ENCODE measurements at places on chromosomes 11 and 22. TPM values are rescaled to one million over a fixed set of nuclear protein-coding genes. Genes with fewer than 3 reads are reported as not detected.

- no peaks in the 10 kb centered on the region for H3K27me3 ChIP-seq
- no peaks in the 10 kb centered on the region for H3K4me1 ChIP-seq
- H3K4me3 ChIP-seq, result peak within 1 kb of the TSS; percentile 59
- peak; percentile 73 for DNase-seq
Measured at GRCh38 chr11:32829680-32830412, at the start of gene PRRG4. Gene PRRG4, plus strand, starts transcription at chr11:32829927. Its CDS starts 603 bp downstream, at chr11:32830530.

DNA sequence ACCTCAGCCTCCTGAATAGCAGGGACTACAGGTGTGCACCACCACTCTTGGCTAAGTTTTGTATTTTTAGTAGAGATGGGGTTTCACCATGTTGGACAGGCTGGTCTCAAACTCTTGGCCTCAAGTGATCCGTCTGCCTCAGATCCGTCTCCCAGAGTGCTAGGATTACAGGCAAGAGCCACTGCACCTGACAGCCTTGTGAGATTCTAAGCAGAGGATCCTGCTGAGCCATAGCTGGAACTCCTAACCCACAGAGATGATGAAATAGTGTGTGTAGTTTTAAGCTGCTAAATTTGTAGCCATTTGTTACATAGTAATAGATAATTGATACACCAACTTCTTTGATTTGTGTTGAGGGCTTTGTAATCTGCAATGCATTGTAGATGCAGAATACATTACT, 51.1 kb downstream of the CLMP start:
- H3K27me3 ChIP-seq, result no peaks in the 10 kb centered on the region
- H3K4me3 ChIP-seq, result no peak overlapping the region
- H3K4me1 ChIP-seq, result no peaks in the 10 kb centered on the region

DNA sequence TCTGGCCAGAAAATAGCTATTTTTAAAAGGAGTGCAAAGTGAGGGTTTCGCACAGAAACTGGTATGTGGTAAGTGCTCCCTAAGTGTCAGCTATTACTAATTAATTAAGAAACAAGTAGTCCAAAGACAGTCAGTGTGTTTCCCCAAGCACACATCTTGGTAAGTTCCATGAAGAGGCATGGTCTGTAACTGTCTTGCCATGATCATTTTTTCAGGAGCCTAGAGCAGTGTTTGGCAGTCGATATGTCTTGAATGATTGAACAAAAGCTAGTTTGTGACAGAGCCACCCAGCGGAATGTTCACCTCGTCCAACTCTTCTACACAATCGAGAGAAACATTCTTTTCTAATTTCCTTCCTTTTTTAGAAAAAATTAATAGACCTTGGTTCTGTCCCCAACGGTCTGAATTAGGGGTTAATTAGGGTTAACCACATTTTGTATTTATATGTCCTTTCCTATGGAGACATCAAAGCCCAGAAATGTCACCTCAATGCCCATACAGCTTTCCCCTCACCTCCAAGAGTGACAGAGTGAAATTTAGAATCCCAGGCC, 57.6 kb upstream of the FTH1 start:
- no peak overlapping the region for H3K27ac ChIP-seq
- no peaks in the 10 kb centered on the region for H3K27me3 ChIP-seq
- no peak for DNase-seq

DNA sequence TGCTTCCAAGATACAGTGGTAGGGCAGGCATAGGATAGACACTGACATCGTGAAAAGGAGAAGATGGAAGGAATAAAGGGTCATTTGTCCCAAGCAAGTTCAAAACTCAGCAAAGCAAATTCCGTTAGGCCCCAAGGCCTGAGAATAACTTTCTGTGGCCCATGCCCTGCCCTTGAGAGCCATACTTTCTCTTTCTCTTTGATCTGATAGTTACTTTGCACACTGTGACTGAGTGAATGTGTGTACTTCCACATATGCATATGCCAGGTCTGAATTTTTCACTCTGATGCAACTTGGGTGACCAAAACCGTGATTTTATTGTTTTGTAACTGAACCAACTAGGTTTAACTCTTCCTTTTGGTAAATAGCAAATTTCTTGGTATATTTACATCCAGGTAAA, 371.5 kb downstream of the RAB38 start:
- H3K27me3 ChIP-seq, result no peaks in the 10 kb centered on the region
- H3K4me3 ChIP-seq, result no peak overlapping the region

DNA sequence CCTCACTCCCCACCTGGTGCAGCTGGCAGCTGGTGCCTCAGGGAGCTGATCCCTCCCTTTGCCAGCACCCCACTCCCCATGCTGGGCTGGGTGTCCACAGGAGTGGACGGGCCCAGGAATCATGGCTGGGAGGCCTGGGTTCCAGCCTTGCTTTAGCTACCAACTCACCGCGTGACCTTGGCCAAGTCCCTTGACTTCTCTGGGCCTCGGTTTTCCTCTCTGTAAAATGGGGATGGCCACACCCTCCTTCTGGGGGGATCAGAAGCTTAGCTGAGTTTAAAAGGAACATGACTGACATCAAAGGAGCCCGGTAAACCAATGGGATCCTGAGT, 116.9 kb downstream of the KIAA1671 start:
- H3K36me3 ChIP-seq, result no peaks in the 10 kb centered on the region
- no peak overlapping the region for H3K4me3 ChIP-seq
- peaks cover 14% of the 10 kb centered on the region for H3K4me1 ChIP-seq
- no peak overlapping the region for H3K27ac ChIP-seq
- H3K27me3 ChIP-seq, result no peaks in the 10 kb centered on the region
- DNase-seq, result no peak

DNA sequence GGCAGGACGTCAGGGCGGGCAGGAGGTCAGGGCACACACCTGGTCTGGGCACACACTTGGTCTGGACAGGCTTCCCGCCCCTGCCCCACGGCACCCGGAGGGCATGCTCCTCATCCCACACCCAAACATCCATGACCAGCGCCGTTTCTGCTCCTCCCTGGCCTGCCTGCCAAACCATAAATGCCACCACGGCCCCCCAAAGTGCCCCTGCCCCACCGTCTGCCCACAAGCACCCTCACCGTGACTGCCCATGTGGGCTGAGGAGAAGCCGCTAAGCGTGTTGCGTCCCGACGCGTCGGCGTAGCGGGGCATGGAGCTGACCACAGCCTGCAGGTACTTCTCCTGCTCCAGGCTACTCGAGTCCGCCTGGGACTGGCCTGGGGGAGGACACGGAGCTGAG, 15.8 kb downstream of the SBF1 start:
- H3K36me3 ChIP-seq, result peaks cover 55% of the 10 kb centered on the region
- DNase-seq, result no peak
- no peak overlapping the region for H3K4me3 ChIP-seq
- no peaks in the 10 kb centered on the region for H3K4me1 ChIP-seq
- H3K27me3 ChIP-seq, result no peaks in the 10 kb centered on the region
- H3K27ac ChIP-seq, result no peak overlapping the region

- H3K4me3 ChIP-seq, result no peak overlapping the region
- H3K27me3 ChIP-seq, result no peaks in the 10 kb centered on the region
Measured at GRCh38 chr11:95605271-95605940, 184.2 kb downstream of the FAM76B start.

DNA sequence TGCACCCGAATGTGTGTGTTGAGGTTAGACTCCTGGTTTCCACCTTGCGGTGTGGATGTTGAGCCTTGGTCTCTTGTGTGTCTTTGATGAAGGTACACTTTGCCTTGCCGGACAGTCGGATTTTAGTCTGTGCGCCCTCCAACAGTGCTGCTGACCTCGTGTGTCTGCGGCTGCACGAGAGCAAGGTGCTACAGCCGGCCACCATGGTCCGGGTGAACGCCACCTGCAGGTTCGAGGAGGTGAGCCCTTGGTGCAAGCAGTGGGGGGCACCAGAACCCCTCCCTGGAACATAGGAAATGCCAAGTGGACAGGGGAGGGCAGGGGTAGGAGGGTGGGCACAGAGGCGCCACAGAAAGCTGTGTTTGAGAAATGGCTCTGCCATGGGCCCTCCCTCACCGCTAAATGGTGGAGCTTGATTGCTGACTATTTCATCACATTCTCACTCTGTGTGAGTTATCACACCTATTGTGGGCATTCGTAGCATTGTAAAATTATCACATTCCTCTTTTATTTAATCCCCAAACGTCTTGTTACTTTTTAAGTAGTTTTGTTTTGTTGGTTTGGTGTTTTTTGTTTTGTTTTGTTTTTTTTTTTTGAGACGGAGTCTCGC, 26.4 kb upstream of the PANX2 start:
- no peaks in the 10 kb centered on the region for H3K36me3 ChIP-seq
- no peak overlapping the region for H3K27ac ChIP-seq
- no peak for DNase-seq

- H3K27me3 ChIP-seq, result no peaks in the 10 kb centered on the region
- H3K4me1 ChIP-seq, result peaks cover 62% of the 10 kb centered on the region
- no peaks in the 10 kb centered on the region for H3K36me3 ChIP-seq
- no peak overlapping the region for H3K27ac ChIP-seq
Measured at GRCh38 chr11:35811783-35812182, 132.1 kb upstream of the LDLRAD3 start.

GRCh38 chr22:50564289-50564688, 1.6 kb upstream of the SYCE3 start:
- no peaks in the 10 kb centered on the region for H3K27me3 ChIP-seq
- no peak overlapping the region for H3K4me3 ChIP-seq
- no peak for DNase-seq
- no peak overlapping the region for H3K27ac ChIP-seq
- H3K4me1 ChIP-seq, result no peaks in the 10 kb centered on the region
- H3K36me3 ChIP-seq, result no peaks in the 10 kb centered on the region

DNA sequence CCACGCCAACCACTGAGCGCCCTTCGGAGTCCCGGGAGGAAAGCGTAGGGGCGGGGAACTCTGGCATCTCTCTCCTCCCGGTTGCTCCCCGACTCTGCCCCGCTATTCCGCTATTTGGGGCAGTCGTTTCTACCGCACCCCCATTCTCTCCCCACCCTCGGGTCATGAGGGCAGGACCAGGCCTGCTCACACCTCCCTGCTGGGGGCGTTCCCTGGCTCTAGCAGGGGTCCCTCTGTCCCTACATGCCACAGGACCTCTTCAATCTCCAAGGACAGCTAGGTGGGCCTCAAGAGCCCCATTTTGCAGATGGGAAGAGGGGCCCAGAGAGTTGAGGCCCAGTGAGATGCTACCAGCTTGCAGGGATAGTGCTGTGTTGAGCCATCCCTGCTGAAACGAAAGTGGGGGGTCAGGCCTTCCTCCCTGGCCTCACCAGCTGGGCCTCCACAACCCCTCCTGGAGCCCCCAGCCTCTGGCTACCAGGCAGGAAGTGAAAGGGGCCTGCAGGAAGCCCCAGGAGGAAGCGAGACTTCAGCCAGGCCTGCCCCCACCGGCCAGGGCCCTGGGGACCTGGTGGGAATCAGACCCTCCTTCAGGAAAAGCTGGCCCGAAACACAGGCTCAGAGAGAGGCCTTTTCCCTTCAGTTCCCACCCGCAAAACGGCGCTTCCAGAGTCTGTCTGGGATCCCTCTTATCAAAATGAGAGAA, 5.5 kb upstream of the SHISA8 start:
- H3K27me3 ChIP-seq, result peaks cover 10% of the 10 kb centered on the region
- DNase-seq, result no peak
- H3K4me1 ChIP-seq, result no peaks in the 10 kb centered on the region
- no peak overlapping the region for H3K27ac ChIP-seq
- H3K4me3 ChIP-seq, result no peak overlapping the region
- H3K36me3 ChIP-seq, result no peaks in the 10 kb centered on the region

GRCh38 chr11:86865436-86865835, 65.1 kb downstream of the PRSS23 start:
- no peaks in the 10 kb centered on the region for H3K36me3 ChIP-seq
- H3K4me3 ChIP-seq, result no peak overlapping the region
- H3K4me1 ChIP-seq, result no peaks in the 10 kb centered on the region
- no peaks in the 10 kb centered on the region for H3K27me3 ChIP-seq
- no peak overlapping the region for H3K27ac ChIP-seq

DNA sequence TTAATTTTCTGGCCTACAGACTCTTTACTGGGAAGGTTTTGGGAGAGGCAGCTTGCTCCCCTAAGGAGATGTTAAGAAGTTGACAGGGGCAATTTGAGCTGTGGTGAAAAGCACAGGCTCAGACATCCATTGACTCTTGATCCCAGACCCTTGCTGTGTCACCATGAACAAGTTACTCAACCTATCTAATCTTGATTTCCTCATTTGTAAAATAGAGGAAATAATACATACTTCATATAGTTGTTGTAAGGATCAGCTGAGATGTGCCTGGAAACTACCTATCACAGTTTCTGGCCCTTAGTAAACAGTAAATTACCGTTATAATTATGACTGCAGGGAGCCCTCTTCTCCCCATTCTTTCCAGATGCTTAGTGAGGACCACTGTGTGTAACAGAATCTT, 16.6 kb upstream of the SCGB1D4 start:
- H3K4me3 ChIP-seq, result no peak overlapping the region
- H3K27me3 ChIP-seq, result no peaks in the 10 kb centered on the region
- H3K4me1 ChIP-seq, result no peaks in the 10 kb centered on the region
- no peak overlapping the region for H3K27ac ChIP-seq
- DNase-seq, result no peak

GRCh38 chr11:105609832-105610781, at the start of gene GRIA4:
Gene GRIA4, plus strand, starts transcription at chr11:105610073. Its CDS starts 925 bp downstream, at chr11:105610998.
- peaks cover 19% of the 10 kb centered on the region for H3K27me3 ChIP-seq
- H3K4me3 ChIP-seq, result peak within 1 kb of the TSS; percentile 3
- H3K27ac ChIP-seq, result no peak within 1 kb of the TSS
- no peaks in the 10 kb centered on the region for H3K36me3 ChIP-seq
- no peaks in the 10 kb centered on the region for H3K4me1 ChIP-seq
- DNase-seq, result peak; percentile 73

DNA sequence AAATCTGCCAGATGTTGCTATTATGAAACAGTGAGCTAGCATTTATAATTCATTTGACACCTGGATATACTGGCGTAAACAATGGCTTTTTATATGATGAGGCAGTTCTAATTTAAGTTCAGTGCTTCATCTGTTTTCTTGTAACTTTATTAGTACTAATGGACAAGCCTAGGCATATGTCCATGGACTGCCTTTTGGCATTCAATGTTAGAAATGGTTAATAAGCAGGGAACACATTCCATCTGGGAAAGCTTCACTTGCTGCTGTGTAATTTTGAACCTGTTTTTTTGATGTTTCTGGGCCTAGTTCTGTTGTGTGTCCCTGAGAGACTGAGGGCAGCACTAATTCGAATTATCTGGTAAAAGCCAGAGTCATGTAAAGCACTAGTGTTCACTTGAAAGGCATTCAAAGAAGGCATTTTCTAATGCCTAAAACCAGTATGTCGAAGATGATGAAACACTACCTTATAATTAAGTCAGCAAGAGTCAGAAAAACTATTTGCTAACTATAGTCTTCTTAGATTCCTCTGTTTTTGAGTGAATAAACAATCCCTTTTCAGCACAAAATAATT, 138.5 kb downstream of the SWAP70 start:
- no peaks in the 10 kb centered on the region for H3K4me1 ChIP-seq
- H3K27me3 ChIP-seq, result no peaks in the 10 kb centered on the region
- no peak overlapping the region for H3K4me3 ChIP-seq
- no peak for DNase-seq
- H3K36me3 ChIP-seq, result no peaks in the 10 kb centered on the region

- no peak for DNase-seq
- no peak overlapping the region for H3K27ac ChIP-seq
- no peaks in the 10 kb centered on the region for H3K27me3 ChIP-seq
- peaks cover 28% of the 10 kb centered on the region for H3K4me1 ChIP-seq
Measured at GRCh38 chr22:50189849-50190181, 4.1 kb downstream of the TRABD start.

- DNase-seq, result no peak
- H3K27ac ChIP-seq, result no peak overlapping the region
- H3K4me1 ChIP-seq, result no peaks in the 10 kb centered on the region
- no peaks in the 10 kb centered on the region for H3K36me3 ChIP-seq
Measured at GRCh38 chr22:48901324-48901723, 926.3 kb downstream of the BRD1 start.

Gene SYT8
- total RNA-seq, result 1.7 TPM

Gene KCNJ1
- total RNA-seq, result 175 TPM

Gene P2RX3
- total RNA-seq, result not detected

Gene ART5
- total RNA-seq, result not detected

Gene AGBL2
- total RNA-seq, result 5.6 TPM

Gene C11orf91
- total RNA-seq, result not detected
